ENCODE measurements at places on chromosomes 1 and 21.
A peak's percentile ranks its signal among the peaks of the same experiment; 100 is the strongest.

DNA sequence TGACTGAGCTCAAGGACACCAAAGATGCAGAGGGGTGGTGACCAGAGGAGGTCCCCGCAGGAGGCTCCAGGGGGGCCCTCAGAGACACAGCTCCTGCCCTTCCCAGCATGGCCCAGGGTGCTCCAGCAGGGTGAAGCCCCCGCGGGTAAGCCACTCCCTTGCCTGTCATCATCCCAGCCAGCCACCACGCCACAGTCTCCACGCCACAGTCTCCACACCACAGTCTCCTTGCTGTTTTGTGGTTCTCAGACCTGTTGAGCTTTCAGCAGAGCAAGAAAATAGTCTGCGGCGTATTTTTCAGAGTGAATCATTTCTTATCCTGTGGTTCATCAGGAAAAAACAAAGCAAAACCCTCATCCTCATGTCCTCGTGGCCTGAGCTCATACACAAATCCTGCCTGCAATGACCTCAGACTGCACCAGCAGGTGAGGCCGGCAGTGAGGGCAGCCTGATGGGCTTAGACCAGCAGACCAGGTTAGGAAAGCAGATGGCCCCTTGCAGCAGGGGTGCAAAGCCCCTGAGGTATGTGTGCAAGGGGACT, 25.7 kb upstream of the ABCG1 start:
- peak; percentile 50 for DNase-seq

DNA sequence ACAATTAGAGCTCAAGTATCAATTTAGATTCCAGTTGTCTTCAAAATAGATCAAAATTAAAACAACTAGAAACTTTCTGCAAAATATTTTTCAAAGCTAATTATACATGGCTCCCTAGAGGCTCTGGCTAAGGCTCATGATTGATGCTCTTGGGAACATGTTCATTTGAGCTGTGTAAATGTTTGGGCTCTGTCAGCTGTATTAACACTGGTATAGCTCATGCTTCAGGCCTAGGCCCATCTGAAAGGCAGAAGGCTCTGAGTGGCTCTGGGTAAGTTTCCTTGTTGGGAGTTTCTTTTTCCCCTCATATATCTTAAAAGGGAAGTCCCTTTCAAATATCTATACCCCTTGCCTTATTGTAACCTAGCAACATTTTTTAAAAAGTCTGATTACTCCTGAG, 81.3 kb downstream of the UROD start:
- DNase-seq, result no peak

GRCh38 chr1:52294580-52294979, 71.4 kb downstream of the CC2D1B start:
- DNase-seq, result no peak

GRCh38 chr1:239976130-239976968, 115.3 kb upstream of the FMN2 start:
- DNase-seq, result peak; percentile 37

DNA sequence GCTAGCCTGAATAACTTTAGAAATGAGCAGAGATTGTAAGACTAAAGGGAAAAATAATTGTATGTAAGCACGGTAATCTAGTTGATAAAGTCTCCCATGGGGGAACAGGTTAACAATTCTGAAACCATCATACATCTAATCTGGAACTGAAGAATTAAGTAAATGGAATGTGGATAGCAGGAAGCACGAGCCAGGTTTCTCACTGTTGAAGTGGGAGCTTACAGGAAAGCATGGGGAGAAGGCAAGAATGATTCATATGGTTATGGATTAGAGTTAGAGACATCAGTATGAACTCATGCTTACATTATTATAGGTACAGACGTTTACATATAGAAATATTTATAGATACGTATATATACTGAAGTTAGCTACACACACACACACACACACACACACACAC, 83.0 kb downstream of the LEPR start:
- DNase-seq, result no peak

- no peak for DNase-seq
Observed at GRCh38 chr1:46539972-46540371, 11.5 kb downstream of the KNCN start.

GRCh38 chr1:101330427-101331130, 93.8 kb downstream of the S1PR1 start:
- no peak for DNase-seq

DNA sequence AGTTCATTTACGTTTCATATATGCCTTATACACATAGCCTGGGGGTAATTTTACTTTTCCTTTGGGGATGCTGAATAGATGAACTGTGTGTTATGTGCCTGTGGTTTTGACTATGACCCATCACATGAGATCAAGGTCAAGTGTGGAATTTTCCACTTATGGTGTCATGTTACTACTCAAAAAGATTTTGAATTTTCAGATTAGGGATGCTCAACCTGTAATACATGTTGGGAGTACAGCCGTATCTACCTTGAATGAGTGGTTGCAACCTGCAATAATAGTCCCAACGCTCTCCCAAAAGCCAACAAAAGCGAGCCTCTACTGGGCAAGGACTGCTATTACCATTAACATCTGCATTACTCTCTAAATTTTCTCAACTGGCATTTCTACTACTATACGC, 68.5 kb upstream of the SDC3 start:
- no peak for DNase-seq

DNA sequence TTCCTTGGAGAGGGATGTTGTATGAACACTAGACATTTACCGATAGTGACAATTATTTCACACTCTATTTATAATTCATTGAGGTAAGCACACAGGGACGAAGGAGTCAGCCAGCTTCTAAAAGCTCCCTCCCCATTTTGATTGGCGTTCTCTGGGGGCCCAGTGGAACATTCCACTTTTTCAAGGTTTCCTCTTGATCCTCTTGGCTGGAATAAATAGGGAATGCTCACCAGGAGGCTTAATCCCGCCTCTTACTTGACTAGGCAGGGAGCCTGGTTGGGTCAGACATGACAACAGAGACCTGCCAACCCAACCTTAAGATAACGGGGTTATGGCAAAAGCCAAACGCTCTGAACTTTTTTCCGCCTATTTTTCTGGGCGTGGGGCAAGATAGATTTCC, 974 bp downstream of the ACTN2 start:
- no peak for DNase-seq

- DNase-seq, result no peak
Observed at GRCh38 chr21:42075686-42076471, 4.8 kb downstream of the UMODL1 start.

DNA sequence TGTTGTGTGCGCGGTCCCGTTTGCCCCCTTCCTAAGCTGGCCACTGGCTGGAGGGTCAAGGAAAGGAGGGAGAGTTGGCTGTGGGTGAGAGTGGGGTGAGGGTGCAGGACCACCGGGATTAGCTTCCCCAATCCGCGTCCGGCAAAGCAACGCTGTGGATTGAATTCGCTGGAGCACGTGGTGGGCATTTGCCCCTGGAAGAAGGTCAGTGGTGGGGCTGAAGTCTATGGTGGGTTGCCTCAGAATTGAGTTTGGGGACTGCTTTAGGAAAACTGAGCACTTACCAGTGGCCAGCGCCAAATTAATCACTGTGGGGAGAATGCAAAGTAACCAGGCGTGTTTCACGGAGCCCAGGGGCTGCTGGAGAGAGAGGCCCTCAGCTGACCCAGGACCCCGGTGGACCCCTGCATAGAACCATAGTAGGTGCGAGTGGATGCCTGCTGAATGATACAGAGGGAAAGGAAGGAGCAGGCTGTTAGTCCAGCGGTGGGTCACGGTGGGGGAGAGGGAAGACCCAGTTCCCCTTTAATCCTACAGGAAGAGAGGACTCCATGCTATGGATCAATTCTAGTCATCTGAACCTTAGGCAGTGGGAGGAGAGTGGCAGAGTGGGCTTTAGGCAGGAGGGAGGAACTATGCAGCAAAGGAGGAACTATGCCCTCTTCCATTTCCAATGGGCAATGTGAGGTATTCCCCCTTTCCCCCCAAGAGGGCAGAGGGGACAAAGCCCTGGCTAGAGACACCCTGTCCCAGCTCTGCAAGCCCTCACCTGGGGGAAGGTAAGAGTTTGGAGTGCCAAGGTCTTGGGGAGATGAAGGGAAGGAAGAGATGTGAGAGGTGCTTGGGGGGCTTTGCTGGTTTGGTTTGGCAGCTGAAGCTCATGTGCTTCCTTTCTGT, 1.2 kb downstream of the TNFRSF8 start:
- no peak for DNase-seq

GRCh38 chr1:207336559-207337467, 15.3 kb downstream of the CD55 start:
- peak; percentile 22 for DNase-seq

- peak; percentile 38 for DNase-seq
Observed at GRCh38 chr1:202274611-202275010, 67.1 kb downstream of the UBE2T start.

- no peak for DNase-seq
Observed at GRCh38 chr21:24590261-24590660, 1017.0 kb downstream of the MRPL39 start.
